ENCODE measurements at places on chromosomes 2 and 18.
A peak's percentile ranks its signal among the peaks of the same experiment; 100 is the strongest.

- no peak for DNase-seq
Observed at GRCh38 chr2:178211943-178212342, 17.6 kb downstream of the OSBPL6 start.

DNA sequence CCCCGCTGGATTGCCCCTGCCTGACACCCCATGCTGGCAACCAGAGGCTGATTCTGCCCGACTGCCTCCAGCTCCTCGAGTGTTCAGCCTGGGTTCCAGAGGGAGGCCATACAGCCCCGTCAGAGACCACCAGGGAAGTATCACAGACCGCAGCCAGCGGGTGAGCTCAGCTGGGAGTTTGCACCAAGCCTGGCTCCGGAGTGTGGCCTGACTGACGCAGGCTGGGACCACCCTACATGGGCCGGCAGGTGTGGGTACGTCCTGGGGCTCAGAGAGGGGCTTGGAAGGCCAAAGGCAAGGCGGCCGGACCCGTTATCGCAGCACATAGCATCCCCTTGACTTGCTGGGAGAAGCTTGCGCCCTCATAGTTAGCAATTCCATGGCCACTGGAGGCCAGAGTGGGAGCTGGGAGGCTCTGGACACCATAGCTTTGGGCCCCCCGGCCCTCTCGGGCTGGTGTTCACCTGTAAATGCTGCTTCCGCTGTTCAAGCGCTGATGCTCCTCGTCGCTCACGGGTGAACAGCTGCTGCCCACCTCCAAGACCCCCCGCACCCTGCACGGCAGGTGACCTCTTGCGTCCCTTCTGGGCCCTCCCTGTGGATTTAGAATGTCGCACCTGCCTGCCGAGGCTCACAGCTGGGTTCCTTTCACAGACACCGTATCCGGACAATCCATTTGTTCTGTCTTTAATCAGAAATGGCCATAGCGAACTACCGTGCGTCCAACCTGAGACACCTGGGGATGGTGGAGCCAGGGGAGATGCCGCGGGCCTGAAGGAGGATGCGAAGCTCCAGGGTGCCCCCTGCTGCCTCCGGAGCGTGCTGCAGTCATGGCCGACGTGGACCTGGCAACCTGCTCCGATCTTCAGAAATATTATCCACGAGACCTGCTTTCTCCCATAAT lies 31.2 kb upstream of the SLC66A3 start:
- DNase-seq: peak; percentile 75

DNA sequence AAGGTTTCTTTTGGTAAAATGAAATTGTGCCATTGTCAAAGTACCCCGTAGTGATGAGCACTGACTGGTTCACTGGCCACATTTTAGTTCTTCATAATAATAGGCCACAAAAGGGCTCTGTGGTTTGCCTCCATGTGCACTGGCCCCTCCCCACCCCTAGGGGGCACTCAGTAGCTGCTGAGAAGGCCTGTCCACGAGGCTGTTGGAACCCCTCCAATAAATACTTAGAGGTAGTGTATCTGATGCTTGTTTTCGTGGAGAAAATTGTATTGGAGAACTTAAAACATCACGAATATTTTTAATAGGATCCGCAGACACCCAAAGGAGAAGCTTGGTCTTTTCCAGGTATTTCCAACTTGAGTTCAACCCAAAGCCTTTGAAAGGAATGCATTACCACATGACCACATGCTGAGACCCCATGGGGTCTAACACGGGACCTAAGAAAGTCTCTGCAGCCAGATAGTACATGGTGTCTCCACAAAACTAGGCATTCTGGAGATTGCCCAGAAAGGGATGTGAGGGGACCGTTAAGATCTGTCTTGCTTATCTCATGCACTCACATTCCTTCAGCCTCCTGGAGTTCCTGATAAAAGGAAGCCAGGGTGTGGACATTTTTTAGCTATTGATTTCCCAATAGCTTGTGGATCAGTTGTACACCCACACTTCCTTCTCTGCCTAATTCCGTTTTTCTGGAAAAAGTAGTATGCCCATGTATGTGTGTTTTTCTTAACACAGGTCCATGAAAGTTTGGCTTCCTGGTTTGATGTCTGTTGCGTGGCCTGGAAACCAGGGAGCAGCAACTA lies 28.5 kb upstream of the NOSTRIN start:
- peak; percentile 14 for DNase-seq

DNA sequence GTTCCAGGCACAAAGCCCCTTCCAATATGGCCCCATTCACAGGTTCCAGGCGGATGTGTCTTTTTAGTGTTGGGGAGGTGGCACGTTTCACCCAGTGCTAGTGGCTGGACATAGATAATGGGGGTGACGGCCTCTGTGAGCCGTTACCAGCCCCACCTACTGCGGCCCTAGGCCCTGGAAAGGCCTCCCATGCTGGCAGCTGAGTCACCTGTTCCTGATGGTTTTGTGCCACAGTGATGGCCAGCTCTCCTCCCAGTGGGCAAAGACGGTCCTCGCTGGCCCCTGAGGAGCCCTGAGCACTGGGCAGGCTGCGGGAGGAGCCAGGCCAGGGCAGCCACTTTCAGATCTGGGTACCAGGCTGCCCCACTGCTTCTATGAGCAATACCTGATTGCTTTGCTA lies 40.0 kb upstream of the GPC1 start:
- DNase-seq: no peak

Data from progenitor cell of endocrine pancreas (in vitro differentiated cells).